Lower lobe of right lung (tissue), 2 donors: ENCODE measurements at places on chromosomes 4 and X.
A peak's percentile ranks its signal among the peaks of the same experiment; 100 is the strongest.

DNA sequence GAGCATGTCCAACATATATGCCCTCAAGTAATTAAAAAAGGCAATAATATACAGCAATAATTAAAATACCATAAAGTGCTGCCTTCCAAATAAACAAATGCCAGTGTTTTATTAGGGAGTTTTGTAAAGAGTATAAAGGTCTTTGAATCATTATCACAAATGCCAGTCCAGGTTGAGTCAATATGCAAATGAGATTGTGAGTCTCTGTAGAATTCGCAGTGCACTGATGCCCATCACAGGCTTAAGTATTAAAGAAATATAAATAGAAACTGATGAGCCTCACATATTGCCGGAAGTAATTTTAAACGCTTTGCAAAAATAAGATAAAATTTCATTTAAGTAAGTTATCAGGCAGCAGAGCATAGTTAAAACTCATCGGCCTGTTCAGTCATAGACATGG lies 205.0 kb upstream of the TECRL start:
- no peak overlapping the region for H3K4me3 ChIP-seq
- H3K27me3 ChIP-seq, result no peaks in the 10 kb centered on the region
- H3K4me1 ChIP-seq, result no peaks in the 10 kb centered on the region
- H3K36me3 ChIP-seq, result no peaks in the 10 kb centered on the region

DNA sequence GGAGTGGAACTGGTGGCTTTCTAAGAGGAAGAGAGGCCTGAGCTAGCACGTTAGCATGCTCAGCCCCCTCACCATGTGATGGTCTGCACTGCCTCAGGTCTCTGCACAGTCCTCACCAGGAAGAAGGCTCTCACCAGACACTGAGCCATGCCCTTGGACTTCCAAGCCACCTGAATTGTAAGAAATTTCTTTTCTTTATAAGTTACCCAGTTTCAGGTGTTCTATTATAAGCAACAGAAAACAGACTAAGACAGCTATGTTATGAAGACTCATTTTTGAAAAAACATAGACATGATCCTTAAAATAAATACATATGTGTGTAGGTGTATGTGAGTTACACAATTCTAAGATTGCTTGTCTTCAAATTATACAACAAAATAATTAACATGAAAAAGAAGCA lies 74.7 kb downstream of the CEP44 start:
- DNase-seq, result no peak
- no peaks in the 10 kb centered on the region for H3K36me3 ChIP-seq
- no peak overlapping the region for H3K4me3 ChIP-seq
- no peaks in the 10 kb centered on the region for H3K27me3 ChIP-seq
- no peaks in the 10 kb centered on the region for H3K4me1 ChIP-seq

DNA sequence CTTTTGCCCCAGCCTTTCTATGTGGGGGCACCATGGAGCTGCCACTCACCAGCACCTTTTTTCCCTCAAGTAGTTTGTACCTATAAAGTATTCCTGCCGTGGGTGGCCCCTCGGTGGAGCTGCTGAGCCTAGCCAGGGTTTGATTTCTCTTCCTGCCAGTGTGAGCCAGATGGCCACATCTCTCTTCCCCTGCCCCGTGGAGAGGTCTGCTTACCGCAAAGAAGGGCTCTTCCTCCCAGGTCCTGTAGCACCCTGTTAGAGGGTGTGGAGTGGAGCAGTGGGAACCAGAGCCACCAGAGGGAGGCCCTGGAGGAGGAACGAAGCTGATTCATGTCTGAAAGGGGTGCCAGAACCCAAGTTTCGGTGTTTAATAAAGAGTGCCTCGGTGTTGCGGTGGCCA lies 95.4 kb downstream of the PTTG2 start:
- H3K27ac ChIP-seq, result peak overlapping the region; percentile 65
- H3K36me3 ChIP-seq, result peaks cover 52% of the 10 kb centered on the region
- H3K27me3 ChIP-seq, result no peaks in the 10 kb centered on the region
- no peak overlapping the region for H3K4me3 ChIP-seq
- H3K4me1 ChIP-seq, result peaks cover 12% of the 10 kb centered on the region
- DNase-seq, result no peak

GRCh38 chr4:185932491-185932890 lies 120.5 kb upstream of the SORBS2 start:
- no peaks in the 10 kb centered on the region for H3K27me3 ChIP-seq
- H3K4me1 ChIP-seq, result no peaks in the 10 kb centered on the region
- H3K27ac ChIP-seq, result no peak overlapping the region
- H3K36me3 ChIP-seq, result no peaks in the 10 kb centered on the region
- H3K4me3 ChIP-seq, result no peak overlapping the region
- no peak for DNase-seq

GRCh38 chr4:99405433-99406115 lies 29.6 kb downstream of the ADH7 start:
- no peak overlapping the region for H3K4me3 ChIP-seq
- H3K4me1 ChIP-seq, result peaks cover 18% of the 10 kb centered on the region
- DNase-seq, result no peak
- no peaks in the 10 kb centered on the region for H3K27me3 ChIP-seq
- no peaks in the 10 kb centered on the region for H3K36me3 ChIP-seq

DNA sequence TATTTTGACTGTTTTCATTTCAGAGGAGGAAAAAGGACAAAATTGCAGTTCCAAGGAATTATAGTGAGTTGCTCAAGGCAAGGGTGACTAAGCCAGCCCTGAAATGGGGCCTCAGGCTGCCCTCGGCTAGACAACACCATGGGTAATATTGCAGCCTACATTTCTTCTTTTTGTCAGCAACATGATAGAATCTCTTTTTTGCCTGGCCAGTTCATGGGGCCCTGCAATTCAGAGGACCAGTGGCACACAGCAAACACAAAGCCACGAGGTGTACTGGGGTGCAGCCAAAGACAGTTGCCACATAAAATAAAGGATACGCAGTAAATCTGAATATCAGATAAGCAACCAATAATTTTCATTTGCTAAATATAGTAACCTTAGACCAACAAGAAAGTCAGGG lies 41.8 kb downstream of the RBM47 start:
- no peak overlapping the region for H3K4me3 ChIP-seq
- peaks cover 35% of the 10 kb centered on the region for H3K4me1 ChIP-seq
- H3K27me3 ChIP-seq, result no peaks in the 10 kb centered on the region
- no peaks in the 10 kb centered on the region for H3K36me3 ChIP-seq

- no peaks in the 10 kb centered on the region for H3K36me3 ChIP-seq
- H3K4me1 ChIP-seq, result no peaks in the 10 kb centered on the region
- peak overlapping the region; percentile 65 for H3K4me3 ChIP-seq
- peak overlapping the region; percentile 75 for H3K27ac ChIP-seq
Measured at GRCh38 chrX:17859609-17860178, 1.4 kb downstream of the RAI2 start.

DNA sequence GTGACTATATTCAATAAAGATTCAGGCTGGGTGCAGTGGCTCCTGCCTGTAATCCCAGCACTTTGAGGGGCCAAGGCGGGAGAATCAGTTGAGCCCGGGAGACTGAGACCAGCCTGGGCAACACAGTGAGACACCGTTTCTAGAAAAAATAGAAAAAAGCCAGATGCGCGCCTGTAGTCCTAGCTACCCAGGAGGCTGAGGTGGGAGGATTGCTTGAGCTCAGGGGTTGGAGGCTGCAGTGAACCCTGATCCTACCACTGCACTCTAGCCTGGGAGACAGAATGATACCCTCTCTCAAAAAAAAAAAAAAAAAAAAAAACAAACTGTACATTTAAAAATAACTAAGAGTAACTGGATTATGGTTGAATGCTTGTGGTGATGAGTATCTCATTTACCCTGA lies 1.1 kb downstream of the NUDT6 start:
- DNase-seq, result no peak
- no peaks in the 10 kb centered on the region for H3K27me3 ChIP-seq
- H3K36me3 ChIP-seq, result no peaks in the 10 kb centered on the region
- peak overlapping the region; percentile 69 for H3K27ac ChIP-seq
- H3K4me3 ChIP-seq, result peak overlapping the region; percentile 71
- peaks cover 22% of the 10 kb centered on the region for H3K4me1 ChIP-seq
